ENCODE measurements at places on chromosomes 13 and 19.

DNA sequence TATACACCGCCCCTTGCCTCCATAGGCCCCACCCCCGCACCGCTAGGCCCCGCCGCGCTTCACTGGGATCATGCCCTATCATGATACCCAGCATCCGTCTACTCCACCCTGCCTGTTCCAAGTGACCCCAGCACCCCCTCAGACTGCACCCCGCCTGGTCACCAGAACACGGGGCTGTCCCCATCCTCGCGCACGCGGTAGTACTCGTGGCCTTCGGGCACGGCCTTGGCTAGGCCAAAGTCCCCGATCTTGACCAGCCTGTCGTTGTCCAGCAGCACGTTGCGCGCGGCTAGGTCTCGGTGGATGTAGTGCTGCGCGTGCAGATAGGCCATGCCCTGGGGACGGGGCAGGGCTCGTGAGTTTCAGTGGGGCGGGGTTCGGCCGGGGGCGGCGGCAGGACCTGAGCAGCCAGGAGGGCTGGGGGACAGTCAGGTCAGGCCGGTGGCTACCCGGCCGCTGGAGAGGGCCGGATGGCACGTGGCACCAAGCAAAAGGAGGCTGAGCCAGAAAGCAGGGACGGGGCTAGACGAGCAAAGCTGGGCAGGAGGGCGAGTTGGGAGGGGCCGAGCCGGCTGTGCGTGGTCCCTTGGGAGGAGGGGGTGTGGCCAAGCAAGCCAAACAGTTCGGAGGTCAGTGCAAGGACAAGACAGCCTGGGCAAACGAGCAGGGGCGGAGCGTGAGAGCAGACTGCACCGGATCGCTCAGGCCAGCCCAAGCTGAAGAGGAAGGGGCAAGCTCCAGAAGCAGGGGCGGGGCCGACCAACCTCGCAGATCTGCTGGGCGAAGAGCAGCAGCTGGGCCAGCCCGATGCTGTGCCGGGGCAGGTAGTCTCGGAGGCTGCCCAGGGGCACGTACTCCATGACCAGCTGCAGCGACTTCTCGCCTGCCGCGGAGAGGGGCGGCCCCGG is 13.6 kb upstream of the ICAM3 start:
- DNase-seq, result no peak

GRCh38 chr13:31063772-31064171 is 97.9 kb downstream of the HSPH1 start:
- no peak for DNase-seq

DNA sequence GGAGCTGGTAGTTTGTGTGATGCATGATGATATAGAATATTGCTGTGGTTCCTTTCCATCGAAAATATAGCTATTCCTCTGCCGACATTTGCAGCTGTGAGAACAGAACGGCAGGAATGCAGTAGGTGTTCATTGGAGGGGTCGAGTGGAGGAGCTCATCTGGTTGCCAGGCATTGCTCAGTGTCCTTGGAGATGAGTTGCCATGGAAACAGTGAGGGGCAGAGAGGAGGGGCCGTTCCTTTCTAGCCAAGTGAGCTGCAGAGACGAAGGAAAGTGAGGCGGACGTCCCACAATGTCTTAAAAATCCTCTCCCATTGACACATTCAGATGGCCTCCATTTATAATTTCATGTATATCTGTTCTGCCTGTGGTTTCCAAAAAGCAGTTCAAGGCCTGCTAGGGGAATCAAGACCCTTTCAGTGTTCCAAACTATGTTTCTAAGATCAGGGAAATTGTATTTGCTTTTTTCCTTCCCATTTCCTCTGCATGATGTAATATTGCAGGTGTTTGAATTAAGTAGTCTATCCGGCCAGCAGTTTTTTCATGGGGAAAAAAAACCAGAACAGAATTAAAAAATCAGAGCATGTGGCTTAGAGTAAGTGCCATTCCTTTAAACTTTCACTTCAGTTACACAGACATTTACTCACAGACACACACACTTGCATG is 41.2 kb upstream of the ZNF835 start:
- DNase-seq, result no peak

DNA sequence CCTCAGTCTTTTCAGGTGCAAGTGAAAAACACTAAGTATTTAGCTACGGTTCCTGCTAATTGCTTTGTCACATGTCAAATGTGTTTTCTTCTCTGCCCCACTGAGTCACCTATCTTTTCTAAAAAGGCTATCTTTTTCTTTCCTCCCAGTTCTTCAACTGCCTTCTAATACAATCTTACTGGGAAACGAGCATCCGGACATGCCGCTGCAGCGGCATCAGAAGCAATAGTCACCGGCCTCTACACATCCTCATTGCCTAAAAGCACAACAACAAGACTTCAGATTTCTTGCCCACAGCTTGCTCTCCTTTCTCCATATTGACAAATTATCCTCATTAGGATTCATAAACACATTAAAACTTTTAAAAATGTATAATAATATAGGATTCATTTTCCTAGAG is 1.2 kb downstream of the PCDH9 start:
- no peak for DNase-seq

DNA sequence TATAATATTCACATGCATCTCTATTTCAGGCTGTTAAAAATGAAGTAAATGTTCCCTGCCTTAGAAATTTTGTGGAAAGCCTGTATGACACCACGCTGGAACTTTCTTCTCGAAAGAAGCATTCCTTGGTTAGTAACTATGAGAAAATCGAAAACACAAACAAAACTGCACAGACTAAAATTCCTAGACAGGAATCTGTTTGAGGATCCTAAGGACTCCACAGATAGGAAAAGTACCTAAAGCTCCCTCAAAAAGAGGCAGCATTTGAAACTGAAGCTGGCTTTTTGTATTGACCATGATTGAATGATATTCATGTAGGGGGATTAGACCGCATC is 103.4 kb downstream of the FRY start:
- DNase-seq, result no peak

DNA sequence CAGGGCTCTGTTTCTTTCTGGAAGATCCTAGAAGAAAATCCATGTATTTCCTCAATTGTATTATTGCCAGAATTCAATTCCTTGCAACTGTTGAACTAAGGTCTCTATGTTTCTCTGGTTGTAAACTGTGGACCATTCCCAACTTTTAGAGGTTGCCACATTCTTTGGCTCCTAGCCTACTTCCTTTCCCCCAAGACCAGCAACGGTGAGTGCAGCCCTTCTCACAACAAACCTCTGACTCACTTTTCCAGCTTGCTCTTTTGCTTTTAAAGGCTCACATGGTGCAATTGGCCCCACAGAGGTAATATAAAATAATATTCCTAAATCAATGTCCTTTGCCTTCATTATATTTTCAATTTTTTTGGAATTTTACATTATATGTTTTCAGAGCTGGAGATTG is 371.3 kb downstream of the SLITRK5 start:
- DNase-seq, result no peak

GRCh38 chr13:60229708-60230272 is 66.1 kb upstream of the DIAPH3 start:
- no peak for DNase-seq

DNA sequence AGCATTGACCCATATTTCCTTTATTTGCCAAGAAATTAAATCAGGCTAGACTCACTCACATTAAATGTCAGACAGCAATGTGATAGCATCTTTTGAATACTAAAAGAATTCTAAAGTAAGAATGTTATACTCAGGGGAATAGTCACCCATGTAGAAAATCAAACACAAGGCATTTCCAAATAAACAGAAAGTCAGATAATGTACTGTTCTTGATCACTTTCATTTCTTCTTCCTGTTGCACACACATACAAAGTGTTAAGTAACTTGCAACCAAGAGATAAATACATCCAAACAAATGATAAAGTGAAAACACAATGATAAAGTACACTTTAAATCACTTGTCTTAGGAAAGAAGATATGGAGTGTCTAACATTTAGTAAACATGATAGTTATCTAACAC is 1366.6 kb upstream of the MIR17HG start:
- no peak for DNase-seq

- no peak for DNase-seq
Measured at GRCh38 chr13:39655041-39655568, 357 bp upstream of the COG6 start.

- no peak for DNase-seq
Measured at GRCh38 chr19:1361601-1362386, 21.9 kb upstream of the NDUFS7 start.

- DNase-seq, result peak; percentile 62
Measured at GRCh38 chr13:22017226-22017625, 346.4 kb downstream of the FGF9 start.

DNA sequence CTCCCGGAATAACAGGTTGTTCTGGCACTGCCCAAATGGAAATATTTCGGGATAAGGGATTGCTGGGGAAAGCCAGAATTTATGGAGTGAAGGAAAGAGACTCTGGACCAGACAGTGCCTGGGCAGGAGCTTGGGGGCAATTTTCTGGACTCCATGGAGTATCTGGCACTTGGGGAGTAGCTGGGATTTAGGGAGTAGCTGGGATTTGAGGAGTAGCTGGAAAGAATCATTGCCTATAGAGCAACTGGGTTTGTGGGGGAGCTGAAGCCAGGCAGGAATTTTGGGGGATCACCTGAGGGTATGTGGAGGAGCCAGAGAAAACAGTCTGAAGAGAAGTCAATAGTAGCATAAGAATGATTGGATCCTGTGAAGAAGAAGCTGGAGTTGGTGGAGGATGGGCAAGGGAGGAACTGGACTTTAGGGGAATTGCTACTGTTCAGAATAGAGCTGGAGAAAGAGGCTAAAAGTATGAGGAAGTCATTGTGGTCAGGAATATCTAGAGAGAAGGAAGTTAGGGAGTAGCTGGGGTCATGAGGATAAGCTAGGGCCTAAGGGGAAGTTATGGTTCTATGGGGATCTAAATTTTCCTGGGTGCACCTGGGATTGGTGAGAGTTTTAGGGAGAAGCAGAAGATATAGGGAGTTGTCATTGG is 14.8 kb downstream of the FSD1 start:
- DNase-seq, result no peak

GRCh38 chr19:16113727-16114126 is 2.0 kb downstream of the RAB8A start:
- no peak for DNase-seq

GRCh38 chr19:8245869-8246835 is 37.0 kb downstream of the CERS4 start:
- no peak for DNase-seq

- DNase-seq, result peak; percentile 73
Measured at GRCh38 chr13:23321535-23322241, 111.8 kb downstream of the SACS start.

DNA sequence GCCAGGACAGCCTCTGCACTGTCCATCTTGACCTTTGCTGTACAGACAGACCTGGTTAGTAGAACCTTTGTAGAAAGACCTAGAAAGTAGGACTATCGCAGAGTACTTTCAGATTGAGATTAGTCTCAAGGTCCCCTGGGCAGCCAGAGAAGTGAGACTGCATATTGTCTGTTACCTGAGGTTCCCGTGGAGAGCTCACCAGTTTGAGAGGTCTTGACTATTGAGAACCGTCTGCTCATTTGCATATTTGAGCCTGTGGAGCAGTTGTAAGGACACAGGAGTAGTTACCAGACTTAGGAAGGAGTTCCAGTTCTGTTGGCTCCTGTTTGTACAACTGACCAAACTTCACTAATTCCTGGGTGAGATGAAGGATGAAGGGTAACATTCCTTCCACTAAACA is 66.2 kb downstream of the SPATA13 start:
- DNase-seq, result no peak

DNA sequence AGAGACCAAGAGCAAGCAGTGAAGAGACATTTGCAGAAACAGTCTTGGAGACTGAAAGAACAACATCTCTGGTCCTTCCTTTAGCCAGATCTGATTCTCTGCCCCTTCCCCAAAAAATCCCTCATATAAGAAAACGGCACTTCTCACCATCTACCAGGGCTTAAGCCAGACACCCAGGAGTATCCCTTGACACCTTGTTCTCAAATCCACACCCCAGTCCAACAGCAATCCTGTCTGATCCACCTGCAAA is 1.7 kb upstream of the PLEKHG2 start:
- peak; percentile 62 for DNase-seq

DNA sequence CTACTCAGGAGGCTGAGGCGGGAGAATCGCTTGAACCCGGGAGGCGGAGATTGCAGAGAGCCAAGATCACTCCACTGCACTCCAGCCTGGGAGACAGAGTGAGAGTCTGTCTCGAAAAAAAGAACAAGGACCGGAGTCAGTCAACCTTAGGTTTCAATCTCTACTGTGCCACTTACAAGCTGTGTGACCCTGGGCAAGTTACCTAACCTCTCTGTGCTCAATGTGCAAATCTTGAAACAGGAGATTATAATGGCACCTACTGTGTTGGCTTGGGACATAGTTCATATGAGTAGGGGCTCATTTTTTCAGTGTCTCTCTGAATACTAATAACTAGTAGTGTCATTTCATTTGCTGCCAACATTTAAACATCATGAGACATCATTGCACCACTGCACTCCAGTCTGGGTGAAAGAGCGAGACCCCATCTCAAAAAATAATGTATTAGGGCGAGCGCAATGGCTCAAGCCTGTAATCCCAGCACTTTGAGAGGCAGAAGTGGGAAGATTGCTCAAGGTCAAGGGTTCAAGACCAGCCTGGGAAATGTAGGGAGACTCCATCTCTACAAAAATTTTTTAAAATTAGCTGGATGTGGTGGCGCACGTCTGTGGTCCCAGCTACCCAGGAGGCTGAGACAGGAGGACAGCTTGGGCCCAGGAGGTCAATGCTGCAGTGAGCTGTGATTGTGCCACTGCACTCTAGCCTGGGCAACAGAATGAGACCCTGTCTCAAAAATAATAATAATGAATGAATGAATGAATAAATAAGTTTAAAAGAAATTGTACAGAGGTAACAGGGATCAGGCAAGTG is 5.5 kb downstream of the C3 start:
- no peak for DNase-seq

GRCh38 chr13:102901615-102902305 is 55.9 kb downstream of the ERCC5 start:
- DNase-seq, result no peak

DNA sequence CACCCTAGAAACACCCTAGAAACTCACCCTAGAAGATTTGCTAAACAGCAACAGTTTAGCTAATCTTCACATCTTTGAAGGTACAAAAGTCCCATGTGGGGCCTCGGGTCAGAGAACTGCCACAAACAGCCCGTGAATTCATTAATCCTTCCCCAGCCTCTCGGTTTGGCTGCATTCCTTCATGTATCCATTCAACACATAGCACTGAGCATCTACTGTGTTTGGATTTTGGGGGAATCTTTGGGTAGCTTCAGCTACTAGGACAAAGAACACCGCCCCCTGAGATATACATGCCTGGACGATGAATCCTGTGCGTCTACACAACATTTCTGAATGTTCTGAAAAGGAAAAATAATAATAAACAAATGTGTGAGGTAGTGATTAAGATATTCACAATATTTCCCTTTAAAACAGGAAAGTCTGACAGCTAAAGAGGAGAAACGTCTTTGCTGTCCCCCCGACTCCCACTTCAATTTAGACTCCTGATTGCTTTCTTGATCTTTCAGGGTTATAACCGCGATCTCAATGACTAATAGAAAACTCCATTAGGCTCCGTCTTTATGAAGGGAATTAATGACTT is 63.5 kb downstream of the ALOX5AP start:
- DNase-seq, result no peak

DNA sequence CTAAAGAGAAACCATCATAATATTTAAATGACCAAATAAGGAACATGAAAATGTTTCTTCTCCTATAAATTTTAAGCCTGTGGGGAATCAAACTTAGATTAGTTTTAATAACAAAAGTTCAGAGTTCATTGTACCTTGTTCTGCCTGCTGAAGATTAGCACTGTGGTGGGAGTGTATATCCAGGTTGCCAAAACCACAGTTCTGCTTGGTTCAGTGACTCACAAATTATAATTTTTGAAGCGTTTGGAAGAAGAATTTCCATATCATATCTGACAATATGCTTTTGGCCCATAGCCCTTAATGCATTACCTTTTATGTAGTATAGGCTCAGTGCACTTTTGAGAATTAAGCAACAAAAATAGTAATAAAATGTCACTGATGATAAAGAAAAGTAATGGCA is 545.2 kb downstream of the GPC6 start:
- DNase-seq, result no peak
